ENCODE measurements at places on chromosomes 6 and 20.

DNA sequence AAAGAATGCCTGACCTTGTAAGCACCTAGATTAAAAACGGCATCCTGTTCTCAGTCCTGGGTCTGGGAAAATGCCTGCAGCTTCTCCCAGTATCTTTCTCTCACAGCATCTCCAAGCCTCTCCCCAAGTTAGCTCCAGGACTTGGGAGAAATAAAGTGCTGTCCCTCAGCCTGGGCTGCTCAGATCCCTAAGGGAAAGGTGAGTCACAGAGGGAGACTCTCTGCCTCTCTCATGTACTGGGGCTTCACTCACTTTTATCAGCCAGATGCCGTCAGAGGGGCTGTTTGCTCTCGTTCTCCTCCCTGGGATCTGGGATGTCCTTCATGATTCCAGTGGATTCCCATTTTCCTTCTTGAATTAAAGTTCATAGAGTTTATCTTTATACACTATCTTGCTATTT lies 293.6 kb downstream of the COL12A1 start:
- no peak for DNase-seq

- no peak for DNase-seq
Observed at GRCh38 chr6:20370801-20371200, 30.9 kb upstream of the E2F3 start.

- DNase-seq = no peak
Observed at GRCh38 chr6:16092140-16092539, 36.7 kb upstream of the MYLIP start.

- DNase-seq = no peak
Observed at GRCh38 chr20:59777814-59778575, 155.4 kb downstream of the SYCP2 start.

- DNase-seq = no peak
Observed at GRCh38 chr20:48025051-48025515, 239.8 kb upstream of the SULF2 start.

DNA sequence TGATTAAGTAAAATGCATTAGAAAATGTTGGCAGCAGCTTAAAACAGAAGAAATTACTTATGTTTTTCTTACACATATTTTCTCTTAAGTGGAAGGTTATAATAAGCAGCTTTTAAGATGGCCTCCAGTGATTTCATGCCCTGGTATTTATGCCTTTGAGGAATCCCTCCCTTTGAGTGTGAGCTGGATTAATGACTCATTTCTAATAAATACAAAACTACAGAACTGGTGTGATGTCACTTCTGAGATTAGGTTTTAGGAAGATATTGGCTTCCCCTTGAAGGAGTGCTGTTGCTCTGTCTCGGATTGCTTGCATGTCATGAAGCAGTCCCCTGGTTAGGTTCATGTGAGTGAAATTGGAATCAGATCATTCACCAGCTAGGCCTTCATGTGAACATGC lies 143.2 kb upstream of the EPHA7 start:
- no peak for DNase-seq

GRCh38 chr6:70396796-70397729 lies 16.2 kb upstream of the FAM135A start:
- no peak for DNase-seq

DNA sequence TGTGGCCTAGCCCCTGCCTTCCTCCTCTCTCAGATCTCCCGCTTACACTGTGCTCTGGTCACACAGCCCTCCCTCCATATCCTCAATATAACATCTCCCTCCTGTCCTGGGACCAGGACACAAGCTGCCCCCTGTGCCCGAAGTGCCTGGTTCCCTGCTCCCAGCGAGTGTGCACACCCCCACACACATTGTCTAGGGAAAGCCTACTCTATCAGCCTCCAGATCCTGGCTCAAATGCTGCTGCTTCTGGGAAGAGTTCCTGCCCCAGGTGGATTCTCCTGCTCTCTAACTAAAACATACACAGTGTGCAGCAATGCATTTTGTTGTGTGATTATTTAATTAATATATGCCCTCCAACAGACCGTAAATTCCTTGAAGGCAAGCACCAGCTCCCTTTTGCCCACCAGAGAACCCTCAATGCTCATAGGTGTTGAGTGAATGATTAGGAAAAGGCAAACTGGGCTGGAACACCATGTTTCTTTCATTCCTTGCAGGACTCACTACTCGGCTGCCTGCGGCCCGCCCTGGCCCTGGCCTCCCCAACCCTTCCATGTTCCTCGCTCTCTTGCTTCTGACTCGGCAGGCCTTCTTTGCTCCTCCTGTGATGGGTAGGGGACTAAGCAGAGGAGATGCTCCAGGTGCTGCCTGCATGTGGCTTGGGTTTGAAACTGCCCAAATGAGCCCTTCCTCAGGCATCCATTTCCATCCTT lies 194.6 kb downstream of the ZDHHC14 start:
- no peak for DNase-seq

DNA sequence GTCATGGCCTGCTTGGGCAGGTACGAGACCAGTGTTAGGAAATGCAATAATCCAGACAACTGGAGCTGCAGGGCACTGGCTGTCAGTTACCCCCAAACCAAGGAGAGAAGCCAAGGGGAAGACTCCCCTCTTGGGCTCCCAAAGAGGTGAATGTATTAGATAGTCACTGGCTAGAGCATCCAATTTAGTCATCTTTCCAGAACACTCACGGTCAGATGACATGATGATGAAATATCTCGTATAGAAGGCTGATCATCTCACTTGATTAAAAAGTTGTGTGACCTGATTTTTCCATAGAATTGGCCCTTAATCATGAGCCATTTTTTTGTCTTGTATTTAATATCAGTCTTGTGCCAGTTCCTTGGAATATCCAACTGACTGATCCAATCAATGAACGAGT lies 40.7 kb downstream of the SLC22A3 start:
- DNase-seq = no peak

DNA sequence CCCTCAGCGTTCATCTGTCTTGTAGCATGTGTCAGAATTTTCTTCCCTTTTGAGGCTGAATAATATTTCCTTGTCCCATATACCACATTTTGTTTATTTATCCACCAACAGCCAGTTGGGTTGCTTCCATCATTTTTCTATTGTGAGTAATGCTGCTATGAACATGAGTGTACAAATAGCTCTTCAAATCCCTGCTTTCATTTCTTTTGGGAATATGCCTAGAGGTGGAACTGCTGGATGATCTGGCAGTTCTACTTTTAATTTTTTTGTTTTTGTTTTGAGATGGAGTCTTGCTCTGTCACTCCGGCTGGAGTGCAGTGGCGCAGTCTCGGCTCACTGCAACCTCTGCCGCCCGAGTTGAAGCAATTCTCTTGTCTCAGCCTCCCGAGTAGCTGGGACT lies 64.7 kb downstream of the SASH1 start:
- DNase-seq = no peak

GRCh38 chr20:34088305-34089174 lies 23.5 kb downstream of the EIF2S2 start:
- DNase-seq = no peak

DNA sequence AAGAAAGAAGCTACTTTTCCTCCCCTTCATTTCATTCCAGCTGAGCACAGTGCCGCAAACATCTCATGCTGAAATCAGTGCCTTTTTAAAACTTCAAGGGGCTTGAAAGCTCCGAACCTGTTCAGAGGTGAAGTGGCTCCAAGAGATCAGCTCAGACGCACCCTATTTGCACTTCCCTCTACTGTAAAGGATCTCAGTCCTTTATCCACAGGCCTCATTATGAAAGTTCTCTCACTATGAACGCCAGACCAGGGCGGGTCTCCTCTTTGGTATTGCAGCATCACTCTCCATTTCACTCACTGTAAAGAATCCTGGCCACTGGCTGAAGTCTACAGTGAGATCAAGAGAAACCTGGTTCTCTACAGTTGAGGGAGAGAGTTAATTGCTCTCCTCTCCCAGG lies 232.7 kb upstream of the POU3F2 start:
- no peak for DNase-seq

DNA sequence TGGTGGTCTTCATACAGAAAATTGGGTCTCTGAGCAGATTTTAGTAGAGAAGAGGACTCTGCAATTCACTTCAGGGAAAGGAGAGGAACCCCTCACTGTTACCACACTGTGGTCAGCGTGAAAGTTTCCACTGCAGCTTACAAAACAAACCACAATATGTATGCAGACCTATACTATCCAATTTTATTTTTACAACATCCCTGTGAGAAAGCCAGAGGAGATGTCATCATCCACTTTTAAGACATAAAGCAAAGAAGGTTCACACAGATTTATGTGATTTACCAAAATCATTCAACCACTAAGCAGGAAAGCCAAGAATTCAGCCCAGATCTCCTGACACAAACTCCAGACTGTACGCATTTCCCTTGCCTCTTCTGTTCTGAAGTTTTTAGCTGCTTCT lies 442.4 kb downstream of the FRK start:
- DNase-seq = no peak

DNA sequence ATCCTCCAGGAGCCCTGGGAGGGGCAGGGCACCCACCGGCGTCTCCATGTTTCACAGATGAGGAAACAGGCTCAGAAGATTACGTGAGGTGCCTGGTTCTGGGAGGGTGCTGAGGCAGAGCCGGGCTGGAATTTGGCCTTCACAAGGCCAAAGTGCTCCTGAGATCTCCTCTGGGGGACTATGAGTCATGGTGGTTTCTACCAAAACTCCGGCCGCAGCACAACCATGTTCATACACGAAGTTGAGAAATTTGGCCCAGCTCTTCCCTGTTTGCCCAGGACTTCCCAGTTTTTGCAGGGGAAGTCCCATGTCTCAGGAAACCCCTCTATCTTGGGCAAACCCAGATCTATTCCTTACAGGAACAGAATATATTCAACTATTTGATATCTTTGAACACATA lies 172.9 kb upstream of the CDYL start:
- DNase-seq = no peak

GRCh38 chr6:170265655-170266054 lies 25.2 kb downstream of the DLL1 start:
- DNase-seq = no peak

DNA sequence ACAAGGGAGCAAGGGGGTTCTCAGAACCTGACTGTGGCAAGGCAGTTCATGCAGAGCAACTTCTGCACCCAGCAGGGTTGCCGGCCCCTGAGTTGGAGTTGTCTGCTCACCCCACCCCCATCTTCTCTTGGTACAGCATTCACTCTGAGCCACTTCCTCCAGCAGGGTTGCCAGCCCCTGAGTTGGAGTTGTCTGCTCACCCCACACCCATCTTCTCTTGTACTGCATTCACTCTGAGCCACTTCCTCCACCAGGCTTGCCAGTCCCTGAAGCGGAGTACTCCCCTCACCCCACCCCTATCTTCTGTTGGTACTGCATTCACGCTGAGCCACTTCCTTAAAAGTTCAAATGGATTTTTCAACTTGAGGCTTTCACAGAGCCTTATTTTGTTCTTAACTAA lies 79.7 kb upstream of the SYNDIG1 start:
- DNase-seq = no peak

DNA sequence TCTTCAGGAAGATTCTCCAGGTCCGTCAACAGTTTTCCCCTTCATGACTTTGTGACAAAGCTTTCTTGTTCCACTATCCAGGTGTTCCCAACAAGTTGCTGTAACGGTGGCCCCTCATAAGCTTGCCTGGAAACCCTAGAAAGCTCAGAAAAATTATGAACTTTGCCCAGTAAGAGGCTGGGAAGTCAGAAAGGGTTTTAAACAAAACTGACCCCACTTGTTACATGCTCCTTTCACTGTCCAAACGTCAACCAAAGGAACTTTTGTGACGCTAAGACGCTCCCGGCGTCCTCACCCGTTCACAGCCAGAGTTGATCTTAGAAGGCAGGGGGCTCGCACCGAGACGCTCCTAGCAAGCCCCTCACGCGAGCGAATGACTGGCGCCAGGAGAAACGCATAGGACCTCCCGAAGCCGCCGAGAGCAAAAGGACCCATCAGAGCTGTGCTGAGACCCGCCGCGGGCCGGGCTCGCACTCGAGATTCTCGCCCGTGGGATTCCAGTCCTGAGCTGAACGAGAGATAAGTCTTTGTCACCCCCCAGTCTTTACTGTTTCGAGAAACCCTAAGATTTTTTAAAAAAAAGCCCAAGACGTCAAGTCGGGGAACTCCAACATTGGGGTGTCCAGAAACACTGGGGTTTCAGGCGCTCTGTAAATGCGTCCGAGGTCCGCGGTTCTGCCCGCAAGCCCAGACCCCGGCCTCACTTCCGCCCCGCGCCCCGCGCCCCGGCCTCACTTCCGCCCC lies 544 bp upstream of the ACAT2 start:
- no peak for DNase-seq

DNA sequence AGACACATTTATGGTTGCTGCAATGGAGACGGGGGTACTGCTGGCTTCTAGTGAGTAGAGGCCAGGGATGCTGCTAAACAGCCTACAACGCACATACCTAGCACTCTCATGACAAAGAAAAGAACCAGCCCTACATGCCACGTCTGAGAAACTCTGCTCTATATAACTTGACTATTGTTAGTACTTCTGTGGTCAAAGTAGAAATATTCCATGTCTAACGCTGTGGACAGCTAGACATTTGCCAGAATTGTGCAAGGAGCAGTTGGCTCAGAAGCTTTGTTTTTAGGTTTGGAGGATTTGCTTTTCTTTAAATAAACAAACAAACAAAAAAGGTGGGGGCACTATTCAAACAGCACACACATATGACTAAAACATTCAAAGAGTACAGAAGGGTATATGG lies 20.5 kb downstream of the UBE2V1 start:
- DNase-seq = no peak

DNA sequence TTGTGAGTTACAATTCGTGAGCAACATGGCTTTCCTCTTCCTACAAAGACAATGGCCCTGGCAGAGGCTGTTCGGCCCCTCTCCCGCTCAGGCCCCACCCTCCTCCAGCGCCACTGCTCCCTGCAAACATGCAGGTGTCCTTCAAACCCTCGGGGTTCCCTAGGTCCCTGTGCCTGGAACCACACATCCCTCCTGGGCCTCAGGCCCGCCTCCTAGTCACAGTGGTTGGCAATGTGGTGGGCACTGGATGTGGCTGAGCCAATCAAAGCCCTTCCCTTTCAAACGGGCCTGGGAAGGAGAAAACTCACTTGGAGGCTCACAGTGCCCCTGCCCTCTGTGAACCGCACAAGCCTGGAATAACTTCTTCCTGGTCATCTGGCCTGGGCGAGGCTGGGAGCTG lies 147.2 kb downstream of the TFAP2C start:
- DNase-seq = no peak

GRCh38 chr6:168061269-168062210 lies 17.5 kb downstream of the FRMD1 start:
- no peak for DNase-seq

- DNase-seq = no peak
Observed at GRCh38 chr6:7292596-7293255, 20.3 kb downstream of the SSR1 start.

GRCh38 chr6:157620944-157621343 lies 202.1 kb upstream of the SNX9 start:
- DNase-seq = no peak

DNA sequence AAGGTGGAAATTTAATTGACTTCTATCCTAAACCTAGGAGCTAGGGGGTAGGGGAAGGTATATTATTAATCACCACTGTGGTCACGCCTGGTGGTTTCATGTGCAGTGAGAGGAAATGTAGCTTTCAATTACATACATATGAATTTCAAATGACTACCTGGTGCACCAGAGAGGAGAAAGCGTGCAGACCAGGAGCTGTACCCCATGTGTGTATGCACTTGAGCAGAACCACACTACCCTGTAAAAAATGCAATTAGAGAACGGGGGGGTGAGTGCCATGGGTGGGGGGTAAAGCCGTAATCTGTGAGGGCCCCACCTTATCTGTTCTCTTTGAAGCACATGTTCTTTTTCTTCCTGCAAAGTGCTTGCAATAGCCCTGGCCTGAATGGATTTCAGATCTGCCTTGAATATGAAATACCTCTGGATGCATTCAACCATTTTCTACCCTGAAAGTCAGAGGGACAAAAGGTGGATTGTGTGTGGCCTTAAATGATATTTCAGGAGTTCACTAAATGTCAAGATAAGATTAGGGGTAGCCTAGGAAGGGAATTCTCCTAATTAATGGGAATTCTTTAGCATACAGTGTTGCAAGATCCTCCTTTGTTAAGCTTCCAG lies 30.9 kb upstream of the EDN3 start:
- no peak for DNase-seq

All from stimulated activated CD4-positive, alpha-beta T cell treated with anti-CD3 and anti-CD28 coated beads, Interleukin-2, amount 100 ng/mL, for 4 hours (primary cell).